ENCODE measurements at places on chromosomes 13 and 19.

DNA sequence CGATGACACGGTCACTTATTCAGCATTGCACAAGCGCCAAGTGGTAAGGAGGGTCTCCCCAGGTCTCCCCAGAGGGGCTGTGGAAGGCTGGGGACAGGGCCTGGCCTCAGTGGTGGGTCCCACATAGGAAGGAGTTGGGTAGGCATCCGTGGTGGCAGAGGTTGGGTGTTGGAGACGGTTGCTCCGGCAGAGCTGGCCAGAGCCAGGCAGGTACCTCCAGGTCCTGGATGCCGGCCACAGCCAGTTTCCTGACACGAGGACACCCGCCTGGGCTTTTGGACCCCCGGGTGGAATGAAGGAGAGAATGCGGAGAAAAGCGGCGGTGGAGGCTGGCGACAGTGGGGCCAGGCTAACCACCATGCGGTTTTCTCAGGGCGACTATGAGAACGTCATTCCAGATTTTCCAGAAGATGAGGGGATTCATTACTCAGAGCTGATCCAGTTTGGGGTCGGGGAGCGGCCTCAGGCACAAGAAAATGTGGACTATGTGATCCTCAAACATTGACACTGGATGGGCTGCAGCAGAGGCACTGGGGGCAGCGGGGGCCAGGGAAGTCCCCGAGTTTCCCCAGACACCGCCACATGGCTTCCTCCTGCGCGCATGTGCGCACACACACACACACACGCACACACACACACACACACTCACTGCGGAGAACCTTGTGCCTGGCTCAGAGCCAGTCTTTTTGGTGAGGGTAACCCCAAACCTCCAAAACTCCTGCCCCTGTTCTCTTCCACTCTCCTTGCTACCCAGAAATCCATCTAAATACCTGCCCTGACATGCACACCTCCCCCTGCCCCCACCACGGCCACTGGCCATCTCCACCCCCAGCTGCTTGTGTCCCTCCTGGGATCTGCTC lies 1.3 kb upstream of the FFAR1 start:
- DNase-seq: no peak

DNA sequence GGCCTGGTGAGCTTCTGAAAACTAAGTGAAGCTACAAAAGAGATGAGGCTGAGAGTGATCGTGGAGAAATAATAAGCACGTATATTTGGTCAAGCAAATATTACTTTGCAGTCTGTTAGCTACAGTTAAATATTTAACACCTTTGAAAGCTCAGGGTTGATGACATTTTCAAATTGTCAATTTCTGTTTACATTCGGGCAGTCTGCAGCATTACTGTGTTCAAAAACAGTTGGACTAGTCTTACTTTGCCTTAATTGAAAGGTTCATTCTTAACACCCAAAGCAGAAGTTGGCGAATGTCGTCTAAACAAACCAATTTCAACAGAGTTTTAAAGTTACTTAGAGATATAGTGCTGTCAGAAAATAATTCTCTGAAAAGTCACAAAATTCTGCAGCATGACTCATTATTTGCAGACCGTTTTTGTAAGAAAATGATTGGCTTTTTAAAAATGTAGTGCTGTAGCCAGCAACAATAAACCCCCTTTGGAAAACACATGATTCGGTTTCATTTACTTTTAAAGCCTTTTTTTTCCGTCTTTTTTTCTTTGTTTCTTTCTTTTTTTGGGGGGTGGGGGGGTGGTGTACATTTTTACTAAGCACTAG lies 549.0 kb downstream of the GPC6 start:
- DNase-seq: no peak

DNA sequence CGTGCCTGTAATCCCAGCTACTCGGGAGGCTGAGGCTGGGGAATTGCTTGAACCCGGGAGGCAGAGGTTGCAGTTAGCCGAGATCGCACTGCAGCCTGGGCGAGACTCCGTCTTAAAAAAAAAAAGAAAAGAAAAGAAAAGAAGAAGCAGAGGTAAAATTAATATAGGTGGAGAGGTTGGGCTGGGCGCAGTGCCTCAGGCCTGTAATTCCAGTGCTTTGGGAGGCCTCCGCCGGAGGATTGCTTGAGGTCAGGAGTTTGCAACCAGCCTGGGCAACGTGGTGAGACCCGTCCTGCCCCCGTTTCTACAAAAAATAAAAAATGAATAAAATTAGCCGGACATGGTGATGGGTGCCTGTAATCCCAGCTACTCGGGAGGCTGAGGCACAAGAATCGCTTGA lies 912 bp upstream of the TUBA3C start:
- DNase-seq: no peak

GRCh38 chr19:46530636-46531035 lies 35.0 kb upstream of the PNMA8B start:
- no peak for DNase-seq

DNA sequence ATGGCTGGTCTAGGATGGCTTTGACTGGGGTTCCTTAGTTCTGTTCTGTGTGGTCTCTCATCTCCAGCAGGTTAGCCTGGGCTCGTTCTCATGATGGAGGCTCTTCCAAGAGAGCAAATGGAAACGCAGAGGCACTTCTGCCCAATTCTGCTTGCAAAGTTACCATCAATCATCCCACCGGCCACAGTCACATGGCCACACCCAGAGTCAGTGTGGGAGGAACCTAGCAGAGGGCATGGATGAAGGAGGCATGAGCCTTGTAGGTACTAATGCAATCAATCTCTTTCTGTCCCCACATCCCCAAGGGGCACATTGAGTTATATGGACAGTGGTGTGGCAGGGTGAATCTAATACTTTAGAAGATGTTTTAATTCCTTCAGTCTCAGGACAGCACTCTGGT lies 207.2 kb downstream of the ZNF536 start:
- no peak for DNase-seq

DNA sequence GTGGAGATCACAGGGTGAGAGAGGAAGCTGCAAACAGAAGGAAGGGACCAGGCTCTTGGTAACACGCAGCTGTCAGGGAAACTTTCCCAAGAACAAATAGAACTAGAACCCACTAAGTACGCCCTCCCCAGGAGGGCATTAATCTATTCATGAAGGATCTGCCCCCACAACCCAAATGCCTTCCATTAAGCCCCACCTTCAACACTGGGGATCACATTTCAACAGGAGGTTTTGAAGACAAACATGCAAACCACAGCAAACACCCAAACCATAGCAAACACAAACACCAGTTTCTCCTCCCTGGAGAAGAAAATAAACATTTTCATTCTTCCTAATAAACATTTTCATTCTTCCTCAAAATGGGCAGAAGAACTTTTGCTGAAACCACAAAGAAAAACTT lies 329.6 kb downstream of the EFNB2 start:
- no peak for DNase-seq

DNA sequence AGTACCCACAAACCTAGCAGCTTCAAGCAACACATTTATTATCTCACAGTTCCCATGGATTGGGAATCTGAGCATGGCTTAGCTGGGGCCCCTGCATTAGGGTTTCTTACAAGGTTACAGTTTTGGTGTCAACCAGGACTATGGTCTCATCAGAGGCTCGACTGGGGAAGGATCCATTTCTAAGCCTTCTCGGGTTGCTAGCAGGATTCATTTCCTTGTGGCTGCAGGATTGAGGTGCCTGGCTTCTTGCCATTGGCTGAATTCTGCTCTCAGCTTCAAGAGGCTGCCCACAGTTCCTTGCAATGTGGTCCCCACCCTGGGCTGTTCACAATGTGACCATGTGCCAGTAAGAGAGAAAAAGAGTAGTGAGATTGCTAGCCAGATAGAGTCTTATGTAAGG lies 26.7 kb downstream of the ZNRF4 start:
- DNase-seq: no peak

- no peak for DNase-seq
Measured at GRCh38 chr19:347946-348861, 3.6 kb upstream of the MIER2 start.

DNA sequence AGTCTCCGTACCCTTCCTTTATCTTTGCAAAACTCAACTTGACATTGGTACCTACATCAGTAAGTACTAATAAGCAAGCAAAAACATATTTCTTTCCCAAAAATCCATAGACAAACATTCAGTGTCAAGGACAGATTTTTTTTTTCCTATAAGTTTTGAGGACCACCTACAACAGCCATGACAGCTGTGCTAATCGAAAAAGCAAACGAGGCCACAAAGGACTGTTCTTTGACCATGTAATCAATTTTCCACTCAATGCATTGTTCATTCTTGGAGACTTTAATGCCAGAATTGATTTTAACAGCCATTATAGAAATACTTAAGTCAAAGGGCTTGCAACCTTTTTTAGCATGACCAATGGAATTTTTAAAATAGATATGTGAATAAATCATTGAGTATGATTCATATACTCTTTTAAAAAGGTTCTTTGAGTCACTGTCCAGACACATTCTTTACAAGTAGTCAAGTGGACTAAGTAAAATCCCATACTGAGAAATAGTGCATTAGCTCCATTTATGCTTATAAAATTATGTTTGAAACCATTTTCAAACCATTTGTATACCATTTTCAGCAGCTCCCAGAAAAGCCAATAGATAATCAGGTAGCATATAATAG lies 323.9 kb downstream of the MZT1 start:
- no peak for DNase-seq

GRCh38 chr13:26025771-26026170 lies 26.0 kb downstream of the SHISA2 start:
- no peak for DNase-seq

GRCh38 chr13:75489502-75490263 lies 7.7 kb upstream of the TBC1D4 start:
- DNase-seq: no peak

GRCh38 chr19:5977222-5977784 lies 637 bp downstream of the RANBP3 start:
- DNase-seq: no peak

GRCh38 chr19:1773184-1773583 lies 19.9 kb downstream of the ONECUT3 start:
- DNase-seq: no peak

- DNase-seq: no peak
Measured at GRCh38 chr19:7280940-7281666, 13.1 kb downstream of the INSR start.

Data from neuronal stem cell (in vitro differentiated cells).